ENCODE measurements at places on chromosomes 12 and 14.
A peak's percentile ranks its signal among the peaks of the same experiment; 100 is the strongest.

- DNase-seq = no peak
Observed at GRCh38 chr14:67019796-67020195, 169.4 kb upstream of the GARIN2 start.

DNA sequence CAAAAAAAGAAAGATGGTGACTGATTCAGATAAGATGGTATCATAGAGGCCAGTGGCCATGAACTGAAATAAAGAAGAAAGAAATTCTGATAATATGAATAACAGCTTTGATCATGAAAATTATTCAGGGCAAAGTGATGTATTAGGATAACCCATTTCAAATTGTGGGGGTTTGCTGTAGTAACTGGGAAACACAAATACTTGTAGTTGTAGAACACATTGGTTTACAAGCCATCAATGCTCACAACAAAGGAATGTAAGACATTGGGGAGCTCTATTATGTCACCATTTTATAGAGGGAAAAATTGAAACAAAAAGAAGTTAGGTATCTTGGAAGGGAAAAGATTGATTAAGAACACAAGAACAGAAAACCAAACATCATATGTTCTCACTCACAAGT lies 140.4 kb upstream of the FRMD6 start:
- no peak for DNase-seq

- DNase-seq = peak; percentile 7
Observed at GRCh38 chr12:21881965-21882364, 59.3 kb downstream of the ABCC9 start.

GRCh38 chr14:99435327-99435726 lies 45.3 kb downstream of the SETD3 start:
- DNase-seq = no peak

GRCh38 chr12:75666939-75667334 lies 155.5 kb upstream of the KRR1 start:
- DNase-seq = no peak

DNA sequence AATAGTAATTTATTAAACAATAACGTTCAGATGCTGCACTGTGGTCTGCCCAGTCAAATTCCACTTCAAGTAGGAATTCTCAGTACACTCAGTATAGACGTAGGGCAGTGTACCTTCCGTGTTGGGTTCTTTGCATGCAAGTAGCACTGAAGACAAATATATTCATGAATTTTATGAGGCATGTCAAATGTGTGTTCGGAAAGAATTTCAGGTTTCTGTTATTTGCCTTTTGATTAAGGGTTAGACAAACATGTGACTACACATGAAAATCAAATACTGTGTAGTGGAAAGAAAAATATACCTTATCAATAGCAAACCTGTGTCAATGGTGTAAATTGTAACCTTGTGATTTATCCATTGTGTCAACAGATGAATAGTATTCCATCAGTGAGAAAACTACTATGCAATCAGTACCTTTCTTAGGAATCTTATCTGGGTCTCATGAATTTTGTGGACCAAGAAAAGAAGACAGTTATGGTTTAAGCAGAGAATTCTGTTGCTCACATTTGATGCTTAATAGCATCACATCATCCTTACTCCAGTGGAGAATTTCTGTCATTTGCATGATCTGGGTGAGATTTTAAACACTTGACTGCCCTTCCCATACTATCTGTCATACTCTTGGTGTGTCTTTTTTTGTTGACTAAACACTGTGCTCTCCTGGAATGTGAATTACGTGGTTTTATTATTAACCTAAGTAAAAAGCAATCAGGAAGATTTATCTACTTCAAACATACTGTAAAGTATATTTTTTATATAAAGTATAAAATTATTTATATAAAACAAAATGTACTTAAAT lies 13.3 kb downstream of the TMEM260 start:
- DNase-seq = no peak

- DNase-seq = no peak
Observed at GRCh38 chr12:51846911-51847642, 1.4 kb downstream of the FIGNL2 start.

GRCh38 chr12:131095826-131096680 lies 142.3 kb downstream of the ADGRD1 start:
- no peak for DNase-seq

- no peak for DNase-seq
Observed at GRCh38 chr14:101772770-101773169, 11.3 kb downstream of the PPP2R5C start.
